ENCODE measurements at places on chromosomes 2 and 18. TPM values are rescaled to one million over a fixed set of nuclear protein-coding genes. Genes with fewer than 3 reads are reported as not detected.

Gene BMP10
- not detected for total RNA-seq

DNA sequence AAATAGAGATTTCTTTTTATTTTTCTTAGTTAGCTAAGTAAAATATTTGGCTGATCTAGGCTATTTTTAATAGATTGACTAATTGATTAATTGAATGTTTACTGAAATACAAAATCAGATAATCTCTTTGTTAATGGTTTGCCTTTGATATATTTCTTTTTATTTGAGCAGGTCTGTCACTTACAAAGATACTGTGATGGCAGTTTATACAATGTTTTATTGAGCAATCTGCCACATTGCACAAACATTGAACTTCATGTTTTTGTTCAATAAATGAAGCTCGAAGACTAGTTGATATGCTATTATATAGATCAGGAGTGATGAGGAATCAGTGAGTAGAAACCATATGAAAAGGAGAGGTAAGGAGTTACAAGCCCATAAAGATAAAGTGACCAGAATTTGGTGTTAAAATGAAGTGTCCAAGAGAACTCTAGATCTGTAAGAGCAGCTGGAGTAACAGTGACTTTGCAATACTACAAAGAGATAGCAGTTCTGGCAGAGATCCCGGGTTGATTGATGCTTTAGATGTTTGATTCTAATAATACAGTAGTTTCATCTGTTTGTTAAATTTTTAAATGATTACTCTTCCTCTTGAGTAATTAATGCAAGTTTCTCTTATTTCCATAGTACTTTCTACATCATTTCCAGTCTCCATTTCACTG lies 574.2 kb downstream of the CCDC85A start:
- no peak for DNase-seq

Gene CYP26B1
- 1,322 TPM for total RNA-seq

GRCh38 chr2:98404556-98405250 lies 40.0 kb upstream of the INPP4A start:
- no peak for DNase-seq
